ENCODE measurements at places on chromosomes 12 and 14. TPM values are rescaled to one million over a fixed set of nuclear protein-coding genes. Genes with fewer than 3 reads are reported as not detected.

DNA sequence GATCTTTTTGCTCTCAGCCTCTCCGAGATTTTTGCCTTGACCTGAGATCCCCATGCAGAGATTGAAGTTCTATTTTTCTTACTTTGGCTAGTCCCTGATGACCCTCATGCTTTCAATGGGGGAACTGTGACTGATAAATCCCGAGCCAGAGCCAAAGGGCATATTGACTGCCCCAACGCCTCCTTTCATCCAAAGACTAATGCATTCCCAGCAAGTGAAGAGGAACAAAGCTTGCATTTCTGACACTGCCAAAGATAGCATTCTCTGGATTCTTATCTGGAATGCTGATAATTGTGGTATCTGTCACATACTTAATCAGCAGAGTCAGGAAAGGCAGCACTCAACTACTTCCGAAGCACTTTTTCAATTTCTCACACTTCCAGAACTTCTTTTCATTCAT is 152.3 kb upstream of the EGLN3 start:
- no peaks in the 10 kb centered on the region for H3K4me1 ChIP-seq
- no peak for DNase-seq
- no peaks in the 10 kb centered on the region for H3K36me3 ChIP-seq
- no peaks in the 10 kb centered on the region for H3K27me3 ChIP-seq
- no peak overlapping the region for H3K27ac ChIP-seq

- no peak overlapping the region for H3K27ac ChIP-seq
- H3K36me3 ChIP-seq, result no peaks in the 10 kb centered on the region
- H3K4me1 ChIP-seq, result peaks cover 3% of the 10 kb centered on the region
- no peak for DNase-seq
- H3K27me3 ChIP-seq, result no peaks in the 10 kb centered on the region
Measured at GRCh38 chr14:75283162-75283832, 4.7 kb downstream of the FOS start.

- H3K27me3 ChIP-seq, result no peaks in the 10 kb centered on the region
- H3K27ac ChIP-seq, result no peak overlapping the region
- no peak overlapping the region for H3K4me3 ChIP-seq
- no peak for DNase-seq
Measured at GRCh38 chr12:26567126-26567525, 265.9 kb downstream of the ITPR2 start.

GPD1 gene
- total RNA-seq, result 280 TPM

OTX2 gene
- total RNA-seq, result not detected

Data from breast epithelium (tissue), 4 donors.